NCI-H187 treated with DMSO at 0.1 percent for 48 hours (cell line): ENCODE measurements at places on chromosomes 5 and 9.

GRCh38 chr9:17837965-17838364 is 259.1 kb downstream of the SH3GL2 start:
- DNase-seq, result no peak

DNA sequence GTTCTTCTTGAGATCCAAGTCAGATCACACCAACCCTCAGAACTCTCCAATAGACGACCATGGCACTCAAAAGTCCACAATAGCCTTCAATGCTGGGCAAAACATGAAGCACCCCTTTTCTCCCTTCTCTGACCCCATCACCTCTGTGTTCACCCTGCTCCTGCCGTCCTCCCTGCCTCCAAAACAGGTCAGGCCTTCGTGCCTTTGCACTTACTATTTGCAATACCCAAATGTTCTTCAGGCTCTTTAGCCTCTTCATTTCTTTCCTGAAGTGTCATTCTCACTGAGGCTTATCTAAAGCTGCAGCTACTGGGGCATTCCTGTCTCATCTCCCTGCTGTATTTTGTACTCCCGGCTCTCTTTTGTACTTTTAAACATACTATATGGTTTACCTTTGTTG is 2.0 kb upstream of the ROPN1L start:
- DNase-seq, result no peak

GRCh38 chr5:154642499-154643245 is 112.5 kb upstream of the LARP1 start:
- DNase-seq, result no peak

- no peak for DNase-seq
Observed at GRCh38 chr9:111632060-111632459, 926 bp downstream of the DNAJC25 start.

DNA sequence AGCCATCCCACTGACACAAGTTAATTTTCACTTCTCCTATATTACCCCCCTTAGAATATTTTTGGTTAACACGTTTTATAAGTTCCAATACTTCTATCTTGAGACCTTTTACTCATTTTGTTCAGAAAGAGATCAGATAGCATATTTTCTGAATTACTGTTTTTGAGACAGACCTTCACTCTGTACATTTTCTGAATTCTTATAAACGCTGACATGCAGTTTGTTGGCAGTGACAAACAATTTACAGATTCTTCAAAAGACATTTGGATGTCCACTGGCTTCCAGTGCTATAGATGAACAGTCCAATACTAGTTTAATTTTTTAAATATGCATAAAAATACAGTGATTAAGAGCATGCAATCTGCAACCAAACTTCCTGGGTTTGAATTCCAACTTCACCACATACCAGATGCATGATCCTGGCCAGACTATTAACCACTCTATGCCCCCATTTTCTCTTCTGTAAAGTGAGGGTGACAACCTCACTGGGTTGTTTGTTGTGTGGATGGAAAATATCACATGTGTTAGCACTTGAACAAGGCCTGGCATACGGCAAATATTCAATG is 142.1 kb downstream of the AGTPBP1 start:
- no peak for DNase-seq

- no peak for DNase-seq
Observed at GRCh38 chr9:93187047-93187446, 3.1 kb downstream of the WNK2 start.

DNA sequence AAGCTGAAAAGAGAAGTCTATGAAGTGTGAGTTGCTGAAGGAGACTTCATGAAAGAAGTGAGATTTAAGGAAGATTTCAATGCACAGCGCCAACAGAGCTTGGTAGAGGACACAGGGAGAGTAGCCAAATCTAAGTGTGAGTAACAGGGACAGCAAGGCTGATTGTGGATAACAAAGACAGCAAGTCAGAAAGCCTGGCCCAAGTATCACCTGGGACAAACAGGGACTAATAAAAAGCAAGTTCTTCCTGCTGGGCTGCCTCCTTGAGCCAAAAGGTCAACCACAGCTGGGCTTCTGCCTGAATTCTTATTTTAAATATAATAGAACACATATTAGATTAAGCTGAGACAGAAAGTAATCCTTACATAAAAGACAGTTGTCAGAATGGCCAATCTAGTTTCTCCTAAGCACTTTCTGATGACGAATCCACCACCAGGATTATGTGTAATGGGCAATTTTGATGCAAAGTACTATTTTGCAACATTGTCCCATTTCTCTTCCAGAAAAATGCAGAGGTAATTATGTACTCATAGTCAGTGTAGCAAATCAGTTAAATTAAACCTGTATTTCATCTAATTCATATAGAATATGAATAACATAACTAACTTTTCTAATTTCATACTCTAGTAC is 73.8 kb downstream of the MAPKAP1 start:
- no peak for DNase-seq

DNA sequence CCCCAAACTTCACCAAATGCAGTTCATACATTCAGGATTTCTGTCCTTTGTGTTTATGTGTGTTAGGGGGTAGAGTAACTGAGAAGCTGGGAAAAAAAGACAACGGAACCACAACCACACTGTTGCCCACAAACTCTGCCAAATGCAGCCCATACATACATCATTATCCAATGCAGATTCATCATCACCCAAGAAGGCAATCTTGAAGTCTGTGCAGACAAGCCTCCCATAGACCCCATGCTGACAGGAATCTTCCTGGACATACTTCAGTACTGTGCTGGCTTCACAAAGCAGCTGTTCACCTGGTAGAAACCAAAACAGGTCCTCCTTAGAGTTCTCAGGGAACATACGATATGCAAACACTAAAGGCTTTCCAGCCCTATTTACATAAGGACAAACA is 38.9 kb downstream of the MTMR12 start:
- DNase-seq, result no peak

DNA sequence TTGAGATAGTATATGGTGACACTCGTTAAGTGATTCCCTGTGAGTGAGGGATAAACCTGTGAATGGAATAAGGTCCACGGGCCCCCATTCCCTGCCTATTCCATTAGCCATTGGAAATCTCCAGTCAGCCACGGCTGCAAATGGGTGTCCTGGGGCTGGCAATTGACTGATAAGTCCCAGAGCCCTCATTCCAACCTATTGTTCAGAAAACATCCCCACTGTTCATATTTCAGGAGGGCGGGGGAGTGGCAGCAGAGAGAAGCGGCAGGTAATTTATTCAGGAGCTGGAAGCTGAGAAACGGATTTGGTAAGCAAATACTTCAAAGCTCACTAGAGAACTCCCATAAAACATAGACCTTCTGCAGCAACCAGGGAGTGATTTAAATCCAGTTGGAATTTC is 42.0 kb downstream of the TMEM174 start:
- peak; percentile 90 for DNase-seq

DNA sequence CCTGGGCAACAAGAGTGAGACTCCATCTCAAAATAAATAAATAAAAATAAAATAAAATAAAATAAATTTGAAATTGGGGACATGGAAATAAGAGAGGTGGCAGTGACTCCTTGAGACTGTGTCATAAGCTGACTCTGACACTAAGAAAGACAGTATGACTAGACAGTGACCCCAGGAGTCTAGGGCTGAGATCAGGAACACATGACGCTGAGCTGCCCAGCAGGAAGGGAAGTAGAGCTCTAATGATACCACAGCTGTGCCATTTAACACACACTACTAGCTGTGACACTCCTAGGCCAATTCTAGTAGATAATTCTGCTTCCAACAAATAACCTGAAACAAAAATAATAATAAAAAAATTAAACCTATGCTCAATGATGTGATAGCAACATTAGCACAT is 293.0 kb downstream of the SEC61B start:
- no peak for DNase-seq

- no peak for DNase-seq
Observed at GRCh38 chr9:96441798-96442445, 8.0 kb upstream of the HABP4 start.

DNA sequence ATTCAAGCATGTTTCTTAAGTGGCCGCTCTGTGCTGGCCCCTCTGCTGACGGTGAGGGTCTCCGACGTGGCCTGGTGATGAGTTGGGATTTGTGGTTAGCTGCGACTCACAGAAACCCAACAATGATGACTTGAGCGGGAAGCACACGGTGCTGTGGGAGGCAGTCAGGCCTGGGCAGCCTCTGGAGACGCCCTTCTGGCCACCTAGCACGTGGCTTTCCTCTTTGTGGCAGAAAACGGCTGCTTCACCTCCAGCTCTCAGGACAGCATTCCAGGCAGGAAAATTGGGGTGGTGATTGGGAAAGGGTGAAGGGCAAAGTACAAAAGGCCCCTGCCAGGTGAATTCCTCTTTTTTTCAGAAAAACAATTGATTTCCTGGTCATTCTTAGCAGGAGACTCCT is 17.5 kb upstream of the IER5L start:
- no peak for DNase-seq

DNA sequence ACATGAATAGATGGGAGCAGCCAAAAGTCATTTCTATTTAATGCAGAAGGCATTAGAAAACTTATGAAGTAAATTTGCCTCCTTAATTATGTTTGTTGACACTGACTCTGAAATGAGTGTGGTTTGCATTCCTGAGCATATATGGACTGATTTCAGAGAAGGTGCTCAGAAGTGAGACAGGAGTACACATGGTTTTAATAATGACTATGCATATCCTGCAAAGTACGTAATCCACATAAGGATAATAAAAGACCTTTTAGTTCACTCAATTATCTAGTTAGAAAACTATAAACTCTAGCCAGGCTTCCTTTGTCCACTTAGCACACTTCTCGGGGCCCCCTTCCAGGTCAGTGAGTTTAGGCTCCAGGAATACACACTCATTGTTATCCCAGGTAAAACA is 75.7 kb upstream of the SNX2 start:
- no peak for DNase-seq

DNA sequence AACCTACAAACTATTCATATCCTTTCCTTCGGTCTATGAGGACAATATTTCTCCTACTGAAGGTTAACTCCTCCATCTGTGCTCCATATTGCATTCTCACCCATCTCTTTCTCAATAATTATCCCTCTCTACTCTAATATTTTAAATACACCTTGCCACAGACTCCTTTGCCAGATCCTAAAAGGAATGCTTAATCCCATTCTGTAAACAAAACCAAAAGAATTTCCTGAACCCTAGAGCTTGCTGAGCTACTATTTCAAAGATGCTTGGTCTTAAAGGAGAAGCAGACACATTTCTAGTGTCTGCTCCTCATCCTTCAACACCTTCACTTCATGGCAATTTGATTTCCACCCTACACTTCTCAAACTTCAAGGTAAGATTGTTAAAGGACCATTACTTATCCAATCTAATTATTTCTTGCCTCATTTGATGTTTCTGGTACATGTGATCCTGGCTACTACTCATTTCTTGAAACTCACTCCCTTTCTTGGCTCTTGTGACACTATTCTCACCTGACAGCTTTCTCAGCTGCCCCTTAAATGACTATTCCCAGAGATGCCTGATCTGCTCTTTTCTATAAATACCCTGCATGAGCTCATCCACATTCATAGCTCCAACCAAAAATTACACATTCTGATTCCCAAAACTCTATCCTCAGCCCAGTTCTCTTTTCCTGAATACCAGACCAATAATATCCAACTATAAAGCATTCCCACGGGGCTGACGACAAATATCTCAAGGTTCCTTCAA is 20.2 kb downstream of the HOMER1 start:
- no peak for DNase-seq

DNA sequence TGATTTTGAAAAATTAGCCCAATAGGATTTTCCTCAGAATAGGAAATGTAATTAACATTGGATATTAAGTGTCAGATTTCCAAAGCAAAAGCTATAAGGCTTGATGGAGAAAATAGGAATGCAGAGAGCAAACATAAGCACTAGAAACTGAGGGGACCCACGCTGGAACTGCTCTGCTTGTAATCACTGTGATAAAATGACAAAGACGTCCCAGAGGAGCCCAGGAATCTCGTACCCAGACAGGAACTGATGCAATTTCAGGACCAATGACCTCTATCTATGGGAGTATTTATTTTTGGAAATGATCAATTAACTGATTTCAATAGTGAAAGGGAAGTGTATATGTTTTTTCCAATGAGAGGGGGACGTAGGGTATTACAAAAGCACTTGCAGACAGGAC is 714.5 kb upstream of the WWC1 start:
- no peak for DNase-seq

DNA sequence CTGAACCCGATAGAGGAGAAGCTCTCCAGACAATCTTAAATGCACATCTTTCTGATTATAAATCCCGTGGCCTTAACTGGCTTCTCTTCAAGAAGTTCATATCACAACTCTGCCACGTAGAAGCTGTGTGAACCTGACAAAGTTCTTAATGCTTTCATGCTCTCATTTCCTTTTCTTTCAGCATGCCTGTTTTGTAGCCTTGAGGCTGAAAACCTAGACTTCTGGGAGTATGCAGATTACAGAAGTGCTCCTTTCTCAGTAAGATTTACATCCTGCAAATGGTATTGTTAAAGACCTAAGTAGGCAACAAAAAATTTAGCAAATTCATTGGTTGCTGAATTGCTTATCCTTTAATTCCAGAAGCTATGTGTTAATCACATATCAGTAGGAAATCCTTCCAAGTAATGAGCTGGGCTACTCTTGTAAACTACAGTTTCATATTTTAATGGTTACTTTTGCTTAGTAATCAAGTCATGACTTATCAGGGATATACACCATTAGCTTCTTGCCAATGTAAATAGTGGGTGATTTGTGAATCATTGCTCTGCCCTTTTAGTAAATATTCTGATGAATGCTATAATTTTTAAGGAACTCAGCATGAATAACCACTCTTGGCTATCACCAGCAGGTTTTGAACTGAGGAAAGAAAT is 334.7 kb downstream of the FBXL7 start:
- DNase-seq, result no peak

- no peak for DNase-seq
Observed at GRCh38 chr5:64292611-64293215, 127.1 kb downstream of the RNF180 start.

- no peak for DNase-seq
Observed at GRCh38 chr5:171810227-171810626, 24.6 kb downstream of the SMIM23 start.

DNA sequence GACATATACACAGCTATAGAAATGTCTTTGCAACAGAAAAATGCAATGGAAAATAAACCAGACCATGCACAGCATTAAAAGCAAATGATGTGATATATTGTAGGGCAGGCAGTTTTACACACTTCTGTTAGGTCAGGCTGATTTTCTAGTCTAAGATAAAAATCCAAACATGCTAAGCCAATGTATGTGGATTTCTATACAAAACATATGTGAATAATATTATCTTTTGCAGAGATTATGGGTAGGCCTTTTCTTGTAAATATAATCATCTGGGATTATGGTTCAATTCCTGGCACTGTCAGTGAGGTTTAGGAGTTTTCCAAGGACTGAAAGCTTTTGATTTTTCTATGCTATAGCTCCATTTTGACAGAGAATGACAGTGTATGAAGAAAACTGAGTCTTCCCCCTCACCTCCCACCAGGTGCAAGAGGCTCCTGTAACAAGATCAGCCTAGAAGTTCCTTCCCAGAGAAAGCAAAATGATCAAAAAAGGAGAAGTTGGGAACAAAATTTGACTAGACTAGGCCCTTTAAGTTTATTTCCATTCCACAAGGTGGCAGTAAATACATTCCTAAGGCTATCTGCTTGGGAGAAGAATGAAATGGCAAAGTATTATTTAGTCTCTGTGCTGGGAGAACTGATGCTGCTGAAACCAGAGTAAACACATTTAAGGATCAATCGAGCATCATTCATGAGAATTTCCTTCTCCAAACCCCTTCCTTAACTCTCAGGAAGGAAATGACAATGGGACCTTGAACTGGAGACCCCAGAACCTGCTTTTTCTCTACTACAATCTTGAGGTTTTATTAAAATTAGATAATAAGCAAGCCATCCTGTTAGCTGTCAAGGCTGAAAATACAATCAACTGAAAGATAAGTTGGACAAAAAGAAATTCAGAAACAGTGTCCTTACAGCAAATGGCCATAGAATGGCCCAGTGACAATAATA is 133.0 kb upstream of the TUT7 start:
- DNase-seq, result no peak
